ENCODE measurements at places on chromosomes 5 and 9.

- DNase-seq = no peak
Measured at GRCh38 chr9:109401169-109401989, 80.5 kb upstream of the EPB41L4B start.

GRCh38 chr5:83547161-83547560, 75.6 kb downstream of the VCAN start:
- no peak for DNase-seq

DNA sequence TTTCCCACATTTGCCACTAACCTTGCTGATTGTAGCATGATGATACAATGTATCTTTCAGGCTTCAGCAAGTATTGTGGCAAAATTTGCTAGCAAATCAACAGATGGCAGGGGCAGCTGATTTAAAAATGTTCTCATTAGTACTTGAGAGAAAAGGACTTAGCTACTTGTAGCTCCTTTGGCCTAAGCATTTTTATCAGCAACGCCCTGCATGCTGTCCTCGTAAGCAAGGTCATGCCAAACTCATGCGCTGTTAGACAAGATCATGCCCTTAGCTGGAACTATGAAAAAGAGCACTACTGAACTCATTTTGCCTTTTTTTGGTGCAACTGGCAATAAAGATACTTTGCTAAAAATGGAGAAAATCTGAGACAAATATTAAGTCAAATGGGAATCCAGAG, 197.1 kb downstream of the ICE1 start:
- DNase-seq = no peak

DNA sequence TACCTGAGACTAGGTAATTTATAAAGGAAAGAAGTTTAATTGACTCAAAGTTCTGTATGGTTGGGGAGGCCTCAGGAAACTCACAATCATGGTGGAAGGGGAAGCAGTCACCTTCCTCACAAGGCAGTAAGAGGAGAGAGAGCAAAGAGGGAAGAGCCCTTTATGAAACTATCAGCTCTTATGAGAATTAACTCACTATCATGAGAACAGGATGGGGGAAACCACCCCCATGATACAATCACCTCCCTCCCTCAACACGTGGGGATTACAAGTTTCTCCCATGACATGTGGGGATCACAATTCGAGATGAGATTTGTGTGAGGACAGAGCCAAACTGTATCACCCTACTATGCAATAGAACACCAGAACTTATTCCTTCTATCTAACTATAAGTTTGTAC, 27.9 kb downstream of the CD274 start:
- no peak for DNase-seq

- DNase-seq = no peak
Measured at GRCh38 chr9:26013199-26013598, 335.0 kb upstream of the TUSC1 start.

- DNase-seq = no peak
Measured at GRCh38 chr9:11023201-11023600, 410.4 kb upstream of the PTPRD start.

- no peak for DNase-seq
Measured at GRCh38 chr5:78889369-78890140, 95.6 kb downstream of the ARSB start.

DNA sequence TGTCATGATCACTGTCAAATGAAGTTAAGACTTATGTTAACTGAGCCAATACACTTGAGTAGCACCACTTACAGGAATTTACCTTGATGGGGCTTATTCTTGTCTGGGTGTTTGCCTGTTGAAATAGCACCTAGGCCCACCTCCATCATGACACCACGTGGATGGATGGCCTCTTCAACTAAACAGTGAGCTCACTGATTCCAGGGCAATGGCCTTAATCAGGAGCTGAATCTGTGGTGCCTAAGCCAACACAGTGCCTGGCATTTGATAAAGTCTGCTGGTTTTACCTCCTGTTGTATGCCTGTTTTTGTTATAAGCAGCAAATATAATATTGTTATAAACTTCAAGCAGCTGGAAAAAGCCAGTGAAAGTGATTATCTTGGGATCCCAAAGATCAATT, 190.5 kb downstream of the LURAP1L start:
- DNase-seq = no peak

DNA sequence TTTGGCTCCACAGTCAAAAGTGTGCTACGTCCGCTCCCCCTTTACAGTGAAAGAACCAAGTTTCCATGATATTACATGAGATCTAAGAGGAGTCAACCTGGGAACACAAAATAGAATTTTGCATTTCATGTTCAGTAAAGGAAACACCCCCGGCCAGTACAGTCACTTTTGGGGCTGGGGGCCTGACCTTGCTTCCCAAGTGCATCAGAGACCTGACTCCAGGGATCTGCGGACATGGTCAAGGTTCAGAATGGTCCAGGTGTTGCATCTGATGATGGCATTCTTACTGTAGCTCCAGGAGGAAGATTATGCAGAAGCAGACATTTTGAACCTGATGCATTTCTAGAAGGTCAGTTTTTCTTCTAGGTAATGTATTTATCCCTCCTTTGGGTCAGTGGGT, 39.8 kb downstream of the AK8 start:
- DNase-seq = no peak

Measured in effector memory CD8-positive, alpha-beta T cell (primary cell).